ENCODE measurements at places on chromosomes 7 and 10.
A peak's percentile ranks its signal among the peaks of the same experiment; 100 is the strongest.

GRCh38 chr10:78398382-78398781, 364.7 kb downstream of the RPS24 start:
- DNase-seq: no peak

DNA sequence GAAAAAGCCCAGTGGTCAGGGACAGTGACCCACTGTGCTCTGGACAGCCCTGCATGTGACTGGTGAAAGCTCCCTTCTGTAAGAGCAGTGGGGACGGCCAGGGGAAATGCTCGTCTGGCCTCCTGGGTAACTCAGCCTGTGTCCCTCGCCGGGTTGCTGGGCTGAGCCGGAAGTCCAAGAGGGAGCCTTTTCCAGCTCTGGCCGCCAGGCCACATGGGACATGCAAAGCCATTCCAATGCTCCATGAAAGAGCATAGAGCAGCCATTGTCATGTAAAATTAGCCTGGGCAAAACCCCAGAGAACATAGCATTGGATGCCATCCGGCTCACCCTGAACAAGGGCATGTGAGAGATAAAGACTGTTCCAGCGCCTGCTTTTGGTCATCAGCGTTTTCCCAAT, 64.9 kb upstream of the ADRB1 start:
- DNase-seq: no peak

GRCh38 chr10:126336801-126337200, 51.5 kb downstream of the ADAM12 start:
- DNase-seq: no peak

- no peak for DNase-seq
Measured at GRCh38 chr7:125551008-125551407, 621.4 kb upstream of the POT1 start.

DNA sequence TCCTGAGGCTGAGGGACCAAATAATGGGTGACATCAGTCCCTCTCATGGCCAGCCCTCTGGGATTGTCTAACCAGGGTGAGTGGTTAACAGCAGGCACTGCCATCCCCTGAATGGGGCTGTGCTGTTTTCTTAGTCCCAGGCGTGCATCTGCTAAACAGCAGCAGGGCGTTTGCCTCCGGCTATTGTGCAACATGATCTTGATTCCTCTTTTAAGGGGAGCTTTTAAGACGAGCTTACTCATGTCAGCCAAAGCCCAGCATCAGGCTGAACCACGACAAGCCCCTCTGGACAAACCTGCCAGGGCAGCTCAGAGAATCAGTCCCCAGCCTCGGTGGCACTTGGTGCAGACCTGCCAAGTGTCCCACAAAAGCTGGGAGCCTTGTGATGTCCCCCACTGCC, 16.2 kb upstream of the IGFBP3 start:
- no peak for DNase-seq

- no peak for DNase-seq
Measured at GRCh38 chr10:44195112-44196007, 189.5 kb downstream of the CXCL12 start.

GRCh38 chr7:82051601-82052000, 281.8 kb upstream of the HGF start:
- DNase-seq: peak; percentile 92

DNA sequence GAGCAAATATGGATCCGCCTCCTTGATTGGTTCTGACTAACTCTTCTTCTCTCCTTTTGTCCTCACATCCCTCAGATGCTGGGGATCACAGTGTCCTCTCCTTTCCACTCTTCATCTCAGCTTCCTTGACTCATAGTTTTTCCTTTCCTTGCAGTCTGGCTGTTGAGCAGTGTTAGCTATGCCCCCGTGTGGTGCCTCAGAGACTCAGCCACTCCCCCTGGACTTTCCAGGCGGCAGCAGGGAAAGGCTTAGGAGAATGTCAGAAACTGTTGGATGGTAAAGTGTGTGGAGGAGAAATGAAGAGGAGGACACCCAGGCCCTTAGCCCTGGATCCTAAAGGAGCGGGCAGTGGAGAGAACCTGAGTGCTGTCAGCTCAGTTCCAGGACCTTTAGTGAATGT, 267.5 kb downstream of the CELF2 start:
- DNase-seq: no peak

DNA sequence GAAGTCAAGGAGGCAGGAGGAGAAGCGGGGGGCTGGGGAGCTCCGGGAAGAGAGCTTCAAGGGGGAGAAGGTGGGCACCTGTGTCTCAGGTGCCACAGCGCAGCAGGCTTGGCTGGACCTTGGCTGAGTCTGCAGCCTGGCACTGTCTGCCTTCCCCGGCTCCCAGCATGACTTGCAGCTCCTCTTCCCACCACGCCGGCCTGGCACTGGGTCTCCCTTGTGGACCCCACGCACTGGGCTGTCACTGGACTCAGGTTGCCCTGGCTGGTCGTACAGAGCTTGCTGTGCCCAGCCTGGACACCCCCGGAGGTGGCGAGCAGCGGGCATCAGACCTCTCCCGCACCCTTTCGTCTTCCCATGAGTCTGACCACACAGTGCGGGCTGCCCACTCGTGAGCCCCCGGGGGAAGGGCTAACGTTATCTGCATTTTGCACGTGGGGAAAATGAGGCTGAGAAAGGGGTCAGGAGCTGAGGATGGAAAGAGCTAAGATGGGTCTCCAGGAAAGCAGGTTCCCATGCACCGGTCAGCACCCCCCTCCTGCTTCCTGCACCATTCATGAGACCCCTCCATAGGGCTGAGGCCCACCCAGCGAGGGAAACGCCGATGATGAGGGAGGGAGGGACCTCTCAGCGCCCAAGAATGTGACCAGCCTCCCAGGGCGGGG, 40.3 kb upstream of the PSMG3 start:
- DNase-seq: no peak

DNA sequence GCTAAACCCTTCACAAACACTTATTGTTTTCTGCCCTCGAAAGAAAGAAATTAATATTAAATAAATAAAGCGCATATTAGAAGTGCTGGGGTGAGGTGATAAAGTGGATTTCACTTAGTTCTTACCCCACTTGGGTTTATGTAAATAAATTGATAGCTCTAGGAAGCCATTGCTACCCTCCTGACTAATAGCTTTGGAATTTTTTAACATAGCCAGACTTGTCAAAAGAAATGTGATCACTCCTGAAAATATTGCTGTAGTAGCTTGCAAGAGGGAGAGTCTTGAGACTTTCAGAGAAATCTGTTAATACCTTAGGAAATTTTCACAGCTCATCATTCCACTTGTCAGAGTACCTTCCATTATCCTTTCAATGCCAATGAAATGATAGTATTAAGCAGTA, 7.6 kb downstream of the ARL5B start:
- no peak for DNase-seq

GRCh38 chr7:51304729-51305128, 11.9 kb downstream of the COBL start:
- peak; percentile 36 for DNase-seq

DNA sequence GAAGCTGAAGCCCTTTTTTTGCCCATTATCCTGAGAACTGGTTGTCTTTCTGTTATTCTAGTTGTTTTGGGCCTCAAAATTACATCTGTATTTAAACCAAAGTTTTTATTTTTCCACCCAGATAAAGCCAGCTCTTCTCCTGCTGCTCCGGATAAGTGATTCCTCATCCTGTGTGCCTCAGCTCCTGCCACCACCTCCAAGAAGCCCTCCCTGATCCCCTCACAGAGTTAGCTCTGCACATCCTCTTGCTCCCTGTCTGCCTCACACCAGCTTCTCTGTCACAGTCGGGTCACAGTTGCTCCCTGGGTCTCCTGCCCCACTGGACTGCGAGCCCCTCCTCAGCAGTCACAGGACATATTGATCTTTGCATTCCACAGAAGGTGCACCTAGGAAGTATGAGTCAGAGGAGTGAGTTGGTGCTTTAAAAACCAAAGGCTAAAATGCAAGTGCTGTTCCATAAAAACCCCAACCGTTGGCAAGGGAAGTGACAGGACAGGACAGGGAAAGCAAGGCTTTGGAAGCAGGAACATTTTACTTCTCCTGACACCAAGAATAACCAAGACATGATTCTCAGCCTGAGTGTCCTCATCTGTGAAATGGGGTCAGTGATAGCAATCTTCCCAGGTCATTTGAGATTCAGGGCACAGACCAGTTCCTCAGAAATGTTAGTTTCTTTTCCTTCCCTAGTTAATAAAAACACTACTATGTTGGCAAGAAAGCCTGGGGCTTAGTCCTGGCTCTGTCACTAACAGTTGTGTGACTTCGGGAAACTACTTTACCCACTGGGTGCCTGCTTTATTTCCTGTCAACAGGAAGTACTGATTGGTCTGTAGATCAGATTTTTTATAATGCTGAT, 36.5 kb upstream of the EEPD1 start:
- no peak for DNase-seq

GRCh38 chr7:51444936-51445335, 128.3 kb upstream of the COBL start:
- DNase-seq: no peak

GRCh38 chr7:86991771-86992191, 67.7 kb downstream of the ELAPOR2 start:
- no peak for DNase-seq

DNA sequence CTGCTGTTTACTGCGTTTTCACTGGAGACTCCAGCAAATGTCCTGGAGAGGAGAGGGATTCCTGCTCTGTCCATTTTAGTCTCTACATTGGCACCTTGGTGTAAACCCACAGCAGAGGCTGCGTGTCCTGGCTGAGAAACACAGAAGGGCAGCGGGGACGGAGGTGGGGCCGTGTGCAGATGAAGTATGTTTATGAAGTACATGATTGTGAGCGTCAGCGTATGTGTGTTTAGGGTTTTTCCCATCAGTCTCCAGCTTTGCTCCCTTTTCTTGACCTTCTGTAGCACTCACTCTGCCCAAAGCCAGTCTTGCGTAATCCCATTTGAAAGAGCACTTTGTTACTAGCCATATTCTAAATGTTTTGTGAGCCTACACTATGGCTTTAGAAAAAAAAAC, 750.7 kb upstream of the SORCS1 start:
- DNase-seq: peak; percentile 51

- DNase-seq: no peak
Measured at GRCh38 chr7:54987772-54988171, 31.0 kb upstream of the EGFR start.

Data from NCI-H82 (cell line).